ENCODE measurements at places on chromosomes 1 and 21. TPM values are rescaled to one million over a fixed set of nuclear protein-coding genes. Genes with fewer than 3 reads are reported as not detected.

The GPN2 gene
- total RNA-seq: 41.8 TPM

The OSCP1 gene
- 0.92 TPM for total RNA-seq

The SPRR2E gene
- not detected for total RNA-seq

The TOR3A gene
- total RNA-seq: 44.3 TPM

The ETV3L gene
- total RNA-seq: not detected

The MYOG gene
- total RNA-seq: not detected

The ATAD3C gene
- 0.75 TPM for total RNA-seq

The TDRD5 gene
- total RNA-seq: not detected

The DENND2D gene
- total RNA-seq: 175 TPM

The SYT6 gene
- not detected for total RNA-seq

The CELA2A gene
- total RNA-seq: not detected

The GBP3 gene
- 7.1 TPM for total RNA-seq

The RGS4 gene
- not detected for total RNA-seq

The GBP4 gene
- total RNA-seq: 29.5 TPM

The LENEP gene
- total RNA-seq: 1.4 TPM

The HMCN1 gene
- total RNA-seq: not detected

The PRR9 gene
- total RNA-seq: not detected

The TRAF3IP3 gene
- 392 TPM for total RNA-seq

The FLG2 gene
- total RNA-seq: not detected

The RGS8 gene
- not detected for total RNA-seq

The GLMN gene
- total RNA-seq: 24.2 TPM

The CHI3L1 gene
- not detected for total RNA-seq

The CD34 gene
- total RNA-seq: not detected

The GRHL3 gene
- not detected for total RNA-seq

The AMPD1 gene
- not detected for total RNA-seq

The TRIM17 gene
- 2.8 TPM for total RNA-seq

The RAP1GAP gene
- 0.42 TPM for total RNA-seq

The ANGPTL3 gene
- total RNA-seq: not detected

The SLC1A7 gene
- total RNA-seq: not detected

The UBL4B gene
- not detected for total RNA-seq

The SLAMF7 gene
- total RNA-seq: 18.4 TPM

The FCRL5 gene
- not detected for total RNA-seq

The AMY1C gene
- not detected for total RNA-seq

The SLC2A5 gene
- total RNA-seq: not detected

The MMP23B gene
- total RNA-seq: 1.5 TPM

The TMEM240 gene
- 0.52 TPM for total RNA-seq

The FAM229A gene
- 4.2 TPM for total RNA-seq

The FMO2 gene
- total RNA-seq: not detected

The GFI1 gene
- 85.1 TPM for total RNA-seq

The ZNF496 gene
- total RNA-seq: 15.7 TPM

The FUBP1 gene
- 284 TPM for total RNA-seq

The C1orf115 gene
- total RNA-seq: not detected

The CDCA8 gene
- 35.6 TPM for total RNA-seq

The TMEM82 gene
- total RNA-seq: not detected

The TBX15 gene
- total RNA-seq: not detected

The KCNK1 gene
- 2.3 TPM for total RNA-seq

The HSF2BP gene
- 1.3 TPM for total RNA-seq

The IL10 gene
- 3.4 TPM for total RNA-seq
